ENCODE measurements at places on chromosomes 7 and 10. TPM values are rescaled to one million over a fixed set of nuclear protein-coding genes. Genes with fewer than 3 reads are reported as not detected.

HECTD2 gene
- total RNA-seq, result 3.2 TPM

KCND2 gene
- total RNA-seq, result 0.30 TPM

PRSS2 gene
- total RNA-seq, result not detected

NACAD gene
- 0.41 TPM for total RNA-seq

ADAM22 gene
- total RNA-seq, result 7.2 TPM

TRPV6 gene
- not detected for total RNA-seq

PRLHR gene
- not detected for total RNA-seq

C10orf105 gene
- not detected for total RNA-seq

HMX3 gene
- 3.5 TPM for total RNA-seq

NKX2-3 gene
- not detected for total RNA-seq

CACNA2D1 gene
- total RNA-seq, result 8.3 TPM

LMOD2 gene
- not detected for total RNA-seq

ASAH2 gene
- 4.9 TPM for total RNA-seq

DCLRE1A gene
- 8.2 TPM for total RNA-seq

SLC18A3 gene
- total RNA-seq, result not detected

GBX1 gene
- not detected for total RNA-seq

ANKRD61 gene
- total RNA-seq, result 0.19 TPM

BEND7 gene
- total RNA-seq, result 6.7 TPM

PCLO gene
- total RNA-seq, result 5.9 TPM

CUZD1 gene
- total RNA-seq, result 0.72 TPM

SPDYE5 gene
- 0.11 TPM for total RNA-seq

UCN3 gene
- total RNA-seq, result not detected

PNLIPRP2 gene
- total RNA-seq, result not detected

NAT16 gene
- total RNA-seq, result 0.11 TPM

KAT6B gene
- total RNA-seq, result 17.0 TPM

GSTO2 gene
- total RNA-seq, result 1.4 TPM

LIPN gene
- total RNA-seq, result not detected

PIK3CG gene
- total RNA-seq, result 0.30 TPM

GIMAP2 gene
- total RNA-seq, result 3.8 TPM

SPDYE8 gene
- not detected for total RNA-seq

ANAPC16 gene
- total RNA-seq, result 20.0 TPM

CALCR gene
- total RNA-seq, result not detected
